ENCODE measurements at places on chromosomes 13 and 19.

GRCh38 chr13:40999416-40999815, 19.7 kb downstream of the ELF1 start:
- DNase-seq = no peak

GRCh38 chr19:49904136-49904535, 7.4 kb upstream of the IL4I1 start:
- DNase-seq = no peak

DNA sequence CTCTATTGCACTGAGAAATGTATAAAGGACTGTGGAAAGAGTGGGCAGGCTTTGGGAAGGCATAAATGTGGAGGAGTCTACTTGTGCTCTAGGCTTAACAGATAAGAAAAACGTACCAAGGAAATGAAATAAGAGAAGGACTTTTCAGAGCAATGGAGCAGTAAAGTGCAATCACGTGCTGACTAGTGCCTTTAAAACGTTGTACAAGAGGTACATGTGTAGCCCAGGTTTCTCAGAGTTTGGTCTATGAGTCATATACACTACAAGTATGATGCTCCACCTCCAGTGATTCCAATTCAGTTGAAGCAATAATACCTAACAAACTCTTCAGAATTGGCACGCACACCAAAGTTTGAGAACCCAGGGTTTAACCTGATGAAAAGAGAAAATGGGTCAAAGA, 13.4 kb upstream of the FNDC3A start:
- DNase-seq = no peak

DNA sequence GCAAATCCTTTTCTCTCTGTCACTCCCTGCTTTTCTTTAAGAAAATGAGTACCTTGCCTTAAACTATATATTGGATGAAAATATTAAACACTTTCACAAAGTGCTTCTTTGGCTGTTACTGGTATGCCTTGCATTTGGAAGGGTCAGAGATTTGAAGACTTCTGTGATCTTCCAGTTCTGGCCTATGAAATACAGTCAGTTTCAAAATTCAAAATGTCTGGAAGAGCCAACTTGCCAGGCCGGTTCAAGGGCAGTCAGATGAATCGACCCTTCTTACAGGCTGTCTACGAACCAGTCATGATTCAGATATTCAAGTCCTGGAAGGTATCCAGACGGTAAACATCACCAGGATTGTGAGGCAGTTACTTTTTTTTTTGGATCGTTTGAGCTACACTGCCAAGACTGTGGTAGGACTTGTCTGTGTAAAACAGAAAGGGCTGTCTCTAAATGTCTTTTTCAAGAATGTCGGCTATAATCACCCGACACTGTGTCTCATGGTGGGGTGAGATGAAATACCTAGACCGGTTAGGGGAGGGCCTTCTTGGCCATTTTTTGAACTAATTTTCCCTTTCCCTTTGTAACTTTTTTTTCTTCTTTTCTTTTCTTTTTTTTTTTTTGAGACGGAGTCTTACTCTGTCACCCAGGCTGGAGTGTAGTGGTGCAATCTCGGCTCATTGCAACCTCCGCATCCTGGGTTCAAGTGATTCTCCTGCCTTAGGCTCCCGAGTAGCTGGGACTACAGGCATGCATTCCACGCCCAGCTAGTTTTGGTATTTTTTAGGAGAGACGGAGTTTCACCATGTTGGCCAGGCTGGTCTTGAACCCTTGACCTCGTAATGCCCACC, 11.2 kb downstream of the ACTN4 start:
- DNase-seq = no peak

DNA sequence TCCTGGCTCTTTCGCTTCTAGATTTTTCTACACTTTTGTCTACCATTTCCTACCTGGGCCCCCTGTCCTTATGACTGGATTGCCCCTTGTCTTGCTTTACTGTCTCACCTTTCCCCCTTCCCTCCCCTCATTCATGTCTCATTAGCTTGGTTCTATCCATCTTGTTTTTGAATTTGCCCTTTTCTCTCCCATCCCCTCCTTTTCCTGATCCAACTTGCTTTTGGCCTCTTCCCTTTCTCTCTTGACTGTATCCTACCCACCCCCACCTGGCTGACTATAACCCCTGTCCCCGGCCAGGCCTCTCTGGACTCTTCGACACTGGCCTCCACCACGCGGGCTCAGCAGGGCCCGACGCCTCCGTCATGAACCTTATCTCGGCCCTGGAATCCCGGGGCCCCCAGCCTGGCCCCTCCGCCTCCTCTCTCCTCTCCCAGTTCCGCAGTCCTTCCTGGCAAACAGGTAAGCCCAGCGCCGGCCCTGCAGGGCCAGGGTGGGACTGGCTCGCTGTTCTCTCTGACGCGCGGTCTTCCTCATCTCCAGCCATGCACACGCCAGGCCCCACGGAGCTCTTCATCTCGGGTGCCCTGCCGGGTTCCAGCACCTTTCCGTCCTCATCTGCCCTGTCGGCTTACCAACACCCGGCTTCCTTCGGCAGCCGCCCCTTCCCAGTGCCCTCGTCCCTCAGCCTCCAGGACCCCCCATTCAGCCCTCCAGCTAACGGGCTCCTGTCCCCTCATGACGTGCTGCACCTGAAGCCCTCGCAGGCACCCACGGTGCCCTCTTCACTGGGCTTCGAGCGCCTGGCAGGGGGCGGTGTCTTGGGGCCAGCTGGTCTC, 3.4 kb downstream of the PRR12 start:
- DNase-seq = no peak

- no peak for DNase-seq
These were observed 471.4 kb downstream of the MYO16 start for GRCh38 chr13:109100705-109101304.

- no peak for DNase-seq
These were observed 221.3 kb upstream of the SLITRK6 start for GRCh38 chr13:86020351-86021002.

GRCh38 chr19:35240327-35240726, 8.5 kb upstream of the LSR start:
- DNase-seq = no peak

DNA sequence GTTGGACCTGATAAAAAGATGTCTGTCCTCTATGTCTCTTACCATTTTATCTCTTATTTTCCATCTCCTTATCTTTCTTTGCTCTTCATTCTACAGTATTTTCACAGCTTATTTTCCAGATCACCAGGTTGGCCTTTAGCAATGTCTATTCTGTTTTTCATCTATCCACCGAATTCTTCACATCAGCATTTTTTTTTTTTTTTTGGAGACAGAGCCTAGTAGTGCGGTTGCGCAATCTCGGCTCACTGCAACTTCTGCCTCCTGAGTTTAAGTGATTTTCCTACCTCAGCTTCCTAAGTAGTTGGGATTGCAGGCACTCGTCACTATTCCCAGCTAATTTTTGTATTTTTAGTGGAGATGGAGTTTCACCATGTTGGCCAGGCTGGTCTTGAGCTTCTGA, 49.0 kb downstream of the DNAJC15 start:
- DNase-seq = no peak

GRCh38 chr19:10316229-10317044, 622 bp upstream of the FDX2 start:
- no peak for DNase-seq

- no peak for DNase-seq
These were observed 6.4 kb upstream of the ZNF431 start for GRCh38 chr19:21135433-21135832.

DNA sequence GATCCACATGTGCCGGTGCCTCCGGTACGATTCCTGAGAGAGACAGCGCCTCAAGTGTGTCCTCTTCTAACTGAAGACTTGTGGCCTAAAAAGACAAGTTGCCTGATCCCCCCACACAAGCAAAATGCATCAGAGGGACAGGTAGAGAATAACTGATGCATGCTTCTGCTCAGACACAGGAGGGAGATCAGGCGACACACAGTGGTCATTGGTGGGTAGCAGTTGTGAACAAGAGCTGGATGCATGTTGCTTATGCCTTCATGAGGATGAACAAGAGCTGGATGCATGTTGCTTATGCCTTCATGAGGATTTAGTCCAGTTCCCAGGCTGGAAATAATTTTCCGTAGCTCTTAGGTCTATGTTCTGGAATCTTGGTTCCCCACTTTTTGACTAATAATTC, 505.6 kb downstream of the MYO16 start:
- no peak for DNase-seq

- no peak for DNase-seq
These were observed 6.6 kb upstream of the ZNF428 start for GRCh38 chr19:43625918-43626579.

GRCh38 chr19:804419-805165, 7.3 kb downstream of the PTBP1 start:
- DNase-seq = no peak

DNA sequence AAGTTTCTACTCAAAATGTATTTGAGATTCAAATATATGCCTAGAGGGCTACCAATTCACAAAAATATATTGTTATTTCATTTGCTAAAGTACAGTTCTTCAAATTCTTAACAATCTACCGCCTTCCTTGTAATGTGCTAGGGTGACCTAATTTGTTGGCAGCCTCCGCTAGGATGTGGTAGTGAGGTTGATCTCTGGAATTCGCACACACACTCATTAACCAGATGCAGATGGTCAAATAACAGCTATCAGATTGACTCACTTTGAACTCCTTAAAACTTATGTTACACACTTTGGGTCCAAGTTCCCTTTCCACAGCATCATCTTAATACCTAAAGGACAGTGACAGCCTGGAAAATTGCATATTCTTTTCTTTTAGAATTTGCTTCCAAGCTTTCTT, 367.3 kb downstream of the DCT start:
- no peak for DNase-seq

GRCh38 chr13:103099722-103100293, 33.6 kb upstream of the SLC10A2 start:
- no peak for DNase-seq

DNA sequence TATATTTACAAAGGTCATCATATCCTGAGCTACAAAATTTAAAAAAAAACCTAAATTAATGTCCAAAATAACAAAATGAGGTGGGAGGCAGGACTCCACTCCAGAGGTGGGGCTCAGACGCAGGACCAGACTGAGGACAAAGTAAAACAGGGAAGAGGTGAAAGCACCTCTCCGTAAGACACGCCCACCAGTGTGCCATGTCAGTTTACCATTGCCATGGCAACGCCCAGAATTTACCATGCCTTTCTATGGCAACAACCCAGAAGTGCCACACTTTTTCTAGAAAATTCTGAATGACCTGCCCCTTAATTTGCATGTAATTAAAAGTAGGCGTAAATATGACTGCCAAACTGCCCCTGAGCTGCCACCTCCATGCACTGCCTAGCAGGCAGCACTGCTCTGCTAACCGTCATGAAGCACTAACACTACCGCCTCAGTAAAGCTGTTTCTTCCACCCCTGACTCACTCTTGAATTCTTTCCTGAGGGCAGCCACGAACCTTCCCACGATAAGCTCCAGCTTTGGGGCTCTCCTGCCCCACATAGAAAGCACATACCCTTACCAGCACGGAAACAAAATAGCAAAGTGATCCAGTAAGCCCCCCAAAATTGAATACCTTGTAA, 22.3 kb upstream of the PDCD5 start:
- no peak for DNase-seq

GRCh38 chr13:78603240-78603957, at the start of gene POU4F1:
Gene POU4F1, minus strand, starts transcription at chr13:78603552. Its CDS starts 226 bp downstream, at chr13:78603326.
- DNase-seq = peak; percentile 50

DNA sequence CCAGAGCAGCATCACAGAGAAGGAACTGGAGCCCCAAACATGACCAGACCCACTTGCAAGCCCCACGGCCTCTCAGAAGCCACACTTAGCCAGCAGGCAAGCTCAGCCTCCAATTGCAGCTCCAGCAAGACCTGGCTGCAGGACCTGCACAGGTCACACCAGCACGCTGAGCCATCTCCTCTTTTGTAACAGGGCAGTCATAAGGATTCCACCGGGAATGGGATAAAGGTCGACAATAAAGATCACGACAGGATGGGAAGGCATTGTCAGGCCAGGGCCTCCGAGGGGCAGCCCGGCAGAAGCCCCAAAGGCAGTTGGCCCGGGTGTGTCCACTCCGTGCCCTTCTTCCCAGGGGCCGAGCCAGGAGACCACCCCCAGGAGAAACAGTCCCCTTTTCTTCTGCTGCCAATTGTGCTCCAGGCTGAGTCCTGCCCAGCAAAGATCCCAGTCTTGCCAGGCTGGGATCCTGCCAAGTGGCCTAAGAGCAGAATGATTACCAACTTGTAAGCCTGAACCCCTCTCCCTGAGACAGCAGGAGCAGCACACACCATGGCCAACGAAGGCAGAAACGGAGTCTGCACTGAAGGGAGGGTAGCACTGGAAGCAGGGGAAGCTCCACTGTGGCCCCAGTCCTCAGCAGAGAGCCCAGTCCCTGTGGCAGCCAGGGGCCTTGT, 12.5 kb downstream of the PEPD start:
- no peak for DNase-seq

GRCh38 chr13:62092536-62092935, 676.9 kb upstream of the PCDH20 start:
- DNase-seq = no peak

DNA sequence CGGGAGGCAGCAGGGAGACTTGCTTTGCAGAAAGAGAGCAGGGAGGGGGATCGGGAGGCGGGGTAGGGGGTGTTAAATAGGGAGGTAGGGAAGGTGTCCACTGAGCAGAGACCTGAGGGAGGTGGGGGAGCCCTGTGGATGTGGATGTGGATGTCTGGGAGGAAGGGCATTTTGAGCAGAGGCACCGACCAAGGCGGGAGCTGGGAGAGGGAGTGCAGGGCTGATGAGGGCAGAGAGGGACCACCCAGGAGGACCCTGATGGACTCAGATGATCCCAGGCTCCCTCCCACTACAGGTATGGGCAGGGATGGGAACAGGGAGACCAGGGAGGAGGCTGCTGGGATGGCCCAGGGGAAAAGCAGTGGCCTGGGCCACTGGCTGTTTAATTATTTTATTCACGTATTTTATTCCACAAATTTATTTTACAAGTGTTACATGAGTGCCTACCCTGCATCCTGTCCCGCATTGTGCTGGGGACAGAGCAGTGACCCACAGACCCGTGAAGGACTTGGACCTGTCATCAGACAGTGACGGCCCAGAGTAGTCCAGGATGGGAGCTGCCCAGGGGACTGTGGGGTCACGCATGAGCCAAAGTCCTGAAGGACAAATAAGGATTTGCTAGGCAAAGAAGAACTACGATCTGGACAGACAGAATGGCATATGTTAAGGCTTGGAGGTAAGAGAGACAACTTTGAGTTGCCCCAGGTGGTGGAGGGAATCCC, 5.3 kb downstream of the GRAMD1A start:
- DNase-seq = no peak

DNA sequence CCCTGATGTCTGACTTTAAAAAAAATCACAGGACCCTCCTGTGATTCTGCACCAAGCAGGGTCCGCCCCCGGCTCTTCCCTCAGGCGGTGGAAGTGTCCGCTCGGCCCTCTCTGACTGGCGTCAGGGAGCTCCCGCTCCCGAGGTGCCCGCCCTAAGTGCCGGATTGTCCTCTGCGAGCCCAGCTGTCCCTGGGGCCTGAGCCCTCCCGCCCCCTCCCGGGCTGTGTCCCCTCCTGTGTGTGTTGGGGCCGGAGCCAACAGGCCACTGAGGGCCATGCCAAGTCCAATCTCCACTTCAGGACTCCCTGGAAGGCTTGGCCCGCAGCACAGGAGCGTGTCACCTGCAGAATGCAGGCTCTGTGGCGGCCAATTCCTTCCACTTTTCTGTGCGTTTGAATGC, 25.4 kb downstream of the MAP2K2 start:
- no peak for DNase-seq

GRCh38 chr13:56903710-56904282, 236.9 kb upstream of the PRR20A start:
- no peak for DNase-seq
